Right ventricle myocardium superior (tissue), 1 donor: ENCODE measurements at places on chromosomes 4 and X. TPM values are rescaled to one million over a fixed set of nuclear protein-coding genes. Genes with fewer than 3 reads are reported as not detected.

Gene FAM9C
- total RNA-seq, result 0.35 TPM

Gene PHEX
- total RNA-seq, result 0.08 TPM

Gene NPY1R
- 0.62 TPM for total RNA-seq

Gene SH3D19
- total RNA-seq, result 96.7 TPM

Gene SLC10A4
- total RNA-seq, result not detected

Gene SHROOM4
- 9.4 TPM for total RNA-seq

Gene GIMD1
- total RNA-seq, result not detected

Gene LIMCH1
- total RNA-seq, result 272 TPM

Gene TCEAL8
- total RNA-seq, result 34.2 TPM

Gene PRSS48
- not detected for total RNA-seq

Gene IBSP
- not detected for total RNA-seq

Gene SSX7
- total RNA-seq, result not detected

Gene CXCL10
- total RNA-seq, result not detected

- no peak for DNase-seq
These were observed 3.7 kb upstream of the RAB9A start for GRCh38 chrX:13685126-13685763.

- DNase-seq, result no peak
These were observed 200.7 kb downstream of the SOWAHB start for GRCh38 chr4:76697129-76697803.

GRCh38 chr4:8771666-8772065, 100.0 kb downstream of the HMX1 start:
- peak; percentile 6 for DNase-seq

DNA sequence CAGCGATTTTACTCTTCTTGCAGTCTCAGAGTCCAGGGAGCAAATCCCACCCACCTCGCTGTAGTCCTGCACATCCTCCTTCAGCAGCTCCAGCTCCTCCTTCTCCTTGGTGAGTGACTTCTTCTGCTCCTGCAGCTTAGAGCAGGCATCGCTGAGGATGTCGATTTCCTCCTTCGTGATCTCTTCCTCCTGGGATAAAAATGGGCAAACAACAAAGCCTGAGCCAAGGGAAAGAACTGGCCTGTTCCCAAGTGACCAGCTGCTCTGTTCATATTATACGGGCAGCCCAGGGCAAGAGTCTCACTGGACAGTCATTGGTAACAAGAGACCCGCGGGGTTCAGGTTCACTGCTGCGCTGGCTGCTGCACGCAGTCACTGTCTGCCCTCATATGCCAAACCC, 26.2 kb downstream of the FGFR3 start:
- no peak for DNase-seq

- peak; percentile 66 for DNase-seq
These were observed 63.2 kb downstream of the CLDN22 start for GRCh38 chr4:183256756-183257385.

- DNase-seq, result no peak
These were observed 64.9 kb upstream of the PSAPL1 start for GRCh38 chr4:7499661-7500060.

- peak; percentile 27 for DNase-seq
These were observed 108.5 kb downstream of the FAM53A start for GRCh38 chr4:1575418-1576303.

- no peak for DNase-seq
These were observed 14.7 kb upstream of the CLCN4 start for GRCh38 chrX:10142041-10142599.

DNA sequence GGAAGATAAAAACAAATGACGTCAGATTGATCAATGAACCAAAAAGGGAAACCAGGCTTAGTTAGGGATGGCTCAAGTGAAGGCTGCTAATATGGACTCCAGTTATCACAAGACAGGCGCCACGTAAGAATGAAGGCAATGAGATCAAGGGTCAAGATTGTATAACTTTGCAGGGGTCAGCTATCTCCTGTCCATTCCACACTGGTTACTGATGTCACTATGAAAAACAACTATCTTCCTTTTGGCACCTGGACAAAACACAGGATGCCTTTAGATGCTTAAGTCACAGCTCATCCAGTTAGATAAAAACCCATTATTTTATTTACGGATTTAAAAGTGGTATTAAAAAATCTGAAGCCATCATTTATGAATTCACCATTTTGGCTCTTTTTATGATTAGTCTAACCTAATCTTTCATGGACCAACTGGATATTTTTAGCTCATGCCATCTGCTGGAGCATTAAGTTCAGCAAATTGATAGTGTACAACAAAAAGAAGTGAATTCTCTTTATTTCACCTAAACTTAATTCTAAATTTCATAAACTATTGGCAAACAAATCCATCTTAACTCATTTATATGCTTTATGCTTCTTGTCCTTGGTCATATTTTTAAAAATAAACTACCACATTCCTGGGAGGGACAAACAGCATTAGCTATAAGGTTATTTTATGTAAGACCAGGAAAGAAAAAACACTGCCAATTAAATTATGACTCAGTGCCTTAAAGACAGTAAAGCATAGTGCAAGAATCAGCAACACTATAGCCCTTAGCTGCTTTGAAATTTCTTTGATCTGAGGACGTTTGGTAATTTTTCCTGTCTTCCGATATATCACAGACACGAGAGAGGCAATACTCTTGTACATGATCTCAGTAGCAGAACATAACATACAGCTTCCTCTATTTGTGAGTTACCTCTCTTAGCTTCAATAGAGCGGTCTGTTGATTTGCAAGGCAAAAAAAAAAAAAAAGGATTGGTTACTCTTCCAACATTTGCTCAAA, 27.0 kb downstream of the DHX15 start:
- no peak for DNase-seq

DNA sequence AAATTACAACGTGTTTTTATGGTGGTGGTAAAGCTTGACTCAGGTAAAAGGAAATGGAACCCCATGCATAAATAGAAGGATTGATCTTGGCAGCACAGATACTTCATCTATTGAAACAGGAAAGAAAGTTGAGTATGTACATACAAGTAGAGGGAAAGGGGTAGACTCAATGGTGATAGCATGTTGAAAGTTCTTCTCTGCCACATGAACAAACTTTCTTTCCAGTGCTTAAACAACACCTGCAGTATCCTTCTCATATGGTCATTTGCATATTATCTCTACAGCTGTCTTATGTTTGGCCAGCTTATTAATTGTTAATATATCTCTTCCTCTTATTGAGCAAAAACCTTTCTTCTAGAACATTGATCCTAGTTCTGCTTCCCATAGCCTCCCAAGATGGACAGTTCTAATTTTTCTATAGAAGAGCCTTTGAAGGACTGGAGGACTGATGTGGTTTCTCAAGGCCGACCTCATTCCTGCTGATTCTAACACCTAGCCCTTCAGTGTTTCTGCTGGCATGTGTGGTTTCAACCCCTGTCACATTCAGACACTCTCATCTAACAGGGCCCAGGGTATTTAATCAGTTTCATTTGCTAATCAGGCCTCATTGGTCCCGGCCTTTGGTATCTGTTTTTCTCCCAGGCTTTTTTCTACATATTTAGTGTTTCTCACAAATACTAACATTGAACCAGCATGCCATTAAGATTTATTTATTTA, 108.1 kb upstream of the SPRY1 start:
- DNase-seq, result no peak

DNA sequence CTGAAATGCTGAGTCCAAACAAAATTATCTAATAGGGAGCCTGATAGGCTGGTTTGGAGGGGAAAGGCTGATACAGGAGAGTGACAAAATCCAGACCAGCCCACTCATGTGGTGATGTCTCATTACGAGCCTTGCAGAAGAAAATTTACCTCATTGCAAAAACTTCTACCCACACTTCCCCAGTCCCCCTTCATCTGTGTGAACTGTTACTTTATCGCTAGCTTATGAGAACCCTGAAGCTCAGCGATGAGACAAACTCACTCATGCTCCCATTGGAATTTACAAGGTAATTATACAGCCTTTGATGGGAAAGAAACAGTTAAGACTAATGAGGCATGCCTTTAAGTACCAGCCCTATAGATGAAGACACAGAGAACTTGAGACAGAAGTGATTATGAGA, 76.1 kb downstream of the ARHGAP6 start:
- no peak for DNase-seq

GRCh38 chrX:38627683-38628082, 66.3 kb downstream of the TSPAN7 start:
- no peak for DNase-seq

GRCh38 chrX:66328950-66329596, 165.0 kb downstream of the HEPH start:
- no peak for DNase-seq

- no peak for DNase-seq
These were observed 68.4 kb downstream of the NSG1 start for GRCh38 chr4:4455210-4455865.

DNA sequence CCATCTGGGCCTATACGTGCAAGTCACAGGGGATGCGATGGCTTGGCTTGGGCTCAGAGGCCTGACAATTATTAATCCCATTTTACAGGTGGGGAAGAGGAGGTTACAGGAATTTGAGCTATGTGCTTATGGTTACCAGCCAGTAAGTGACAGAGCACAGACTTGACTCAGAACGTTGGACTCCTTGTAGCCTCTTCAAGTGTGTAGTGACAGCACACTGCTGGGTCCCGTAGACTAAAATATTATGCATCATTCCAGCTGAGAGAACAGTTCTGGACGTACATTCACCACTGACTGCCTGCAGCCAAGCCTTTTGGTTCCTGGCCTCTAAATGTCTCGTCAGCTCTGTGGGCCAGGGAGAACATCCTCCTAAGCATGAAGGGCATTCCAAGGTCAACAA, 314.5 kb downstream of the GPAT3 start:
- no peak for DNase-seq

GRCh38 chr4:126223784-126224407, 909.1 kb downstream of the FAT4 start:
- DNase-seq, result no peak

GRCh38 chr4:85113706-85114105, 147.2 kb upstream of the WDFY3 start:
- no peak for DNase-seq

- no peak for DNase-seq
These were observed 269.3 kb downstream of the DHX15 start for GRCh38 chr4:24315056-24315455.

DNA sequence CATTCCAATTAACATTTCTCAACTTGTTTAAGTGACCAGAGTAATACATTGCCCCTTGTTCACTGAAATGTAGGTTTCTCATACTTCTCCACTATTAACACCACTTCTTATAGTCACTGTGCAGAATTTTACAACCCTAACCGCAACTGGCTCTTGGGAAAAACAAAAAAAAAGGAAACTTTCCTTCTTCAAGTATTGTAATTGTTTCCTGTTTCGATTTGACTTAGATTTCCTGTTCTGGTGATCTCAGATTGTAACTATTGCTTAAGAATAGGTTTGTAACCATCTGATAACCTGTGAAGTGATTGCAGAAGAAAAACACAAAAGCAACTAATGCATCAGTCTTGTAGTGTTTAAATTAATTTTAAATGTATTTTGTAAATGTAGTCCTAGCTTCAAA, 594.7 kb upstream of the GALNT7 start:
- DNase-seq, result no peak

DNA sequence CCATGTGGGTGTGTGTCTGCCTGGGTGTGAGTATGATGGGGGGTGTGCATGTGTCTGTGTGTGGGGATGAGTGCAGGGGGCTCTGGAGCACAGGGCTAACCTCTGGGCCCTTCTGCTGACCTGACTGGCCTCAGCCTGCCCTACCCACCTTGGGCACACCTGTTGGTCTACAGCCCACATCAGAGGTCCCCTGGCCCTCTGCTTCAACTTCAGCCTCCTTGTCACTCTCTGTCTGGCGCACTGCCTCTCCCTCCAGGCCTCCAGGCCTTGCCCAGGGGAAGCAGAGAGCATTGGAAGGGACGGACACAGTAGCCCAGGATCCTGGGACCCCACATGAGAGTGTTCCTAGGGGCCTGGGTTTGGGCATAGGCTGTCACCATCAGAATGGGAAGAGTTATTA, 115.4 kb downstream of the EFNB1 start:
- no peak for DNase-seq

DNA sequence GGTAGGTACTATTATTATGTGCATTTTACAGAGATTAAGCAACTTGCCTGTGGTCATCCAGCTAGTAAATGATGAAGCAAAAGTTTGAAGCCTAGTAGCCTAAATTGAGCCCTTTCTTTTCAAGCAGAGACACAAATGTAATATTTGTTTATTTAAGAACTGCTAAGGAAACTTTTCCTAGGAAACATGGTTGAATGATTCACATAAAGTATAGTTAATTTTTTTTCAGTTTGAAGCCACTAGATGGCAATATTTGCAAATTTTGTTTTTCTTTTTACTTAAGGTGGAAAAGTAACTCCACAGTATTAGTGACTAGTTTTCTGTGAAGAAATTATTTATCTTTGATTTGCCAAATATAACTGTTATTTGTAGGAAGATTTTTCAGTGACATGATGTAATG, 52.8 kb upstream of the ANKRD17 start:
- no peak for DNase-seq
